ENCODE measurements at places on chromosomes 3 and 15.

DNA sequence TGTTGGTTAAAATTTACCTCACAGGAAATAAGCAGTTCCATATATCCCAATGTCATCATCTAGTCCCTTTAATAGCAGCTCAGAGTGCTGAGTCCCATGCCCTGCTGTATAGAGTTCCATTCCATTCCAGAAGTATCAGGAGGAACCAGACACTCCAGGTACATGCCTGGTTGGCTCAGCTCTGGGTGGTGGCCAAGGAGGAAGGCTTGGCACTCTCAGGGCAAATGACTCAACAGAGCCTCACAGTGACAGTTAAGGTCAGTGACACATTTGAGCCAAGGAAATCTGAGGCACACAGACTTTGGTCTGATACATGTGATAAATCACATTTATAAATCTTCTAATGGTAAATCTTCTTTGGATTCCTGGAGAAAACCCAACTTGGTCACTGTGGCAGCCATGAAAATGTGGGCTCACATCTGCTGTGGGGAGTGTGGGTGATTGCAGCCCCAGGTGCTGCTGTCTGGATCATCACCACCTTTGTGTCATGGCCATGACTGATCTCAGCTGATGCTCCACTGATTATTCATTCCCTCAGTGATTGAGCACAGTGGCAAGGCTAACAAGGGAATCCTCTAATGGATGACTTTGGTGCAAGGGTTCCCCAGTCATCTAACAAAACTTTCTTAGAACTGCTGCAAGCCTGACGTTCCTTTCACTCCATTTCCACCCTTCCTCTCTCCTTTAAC is 9.3 kb downstream of the HHLA2 start:
- DNase-seq = no peak

DNA sequence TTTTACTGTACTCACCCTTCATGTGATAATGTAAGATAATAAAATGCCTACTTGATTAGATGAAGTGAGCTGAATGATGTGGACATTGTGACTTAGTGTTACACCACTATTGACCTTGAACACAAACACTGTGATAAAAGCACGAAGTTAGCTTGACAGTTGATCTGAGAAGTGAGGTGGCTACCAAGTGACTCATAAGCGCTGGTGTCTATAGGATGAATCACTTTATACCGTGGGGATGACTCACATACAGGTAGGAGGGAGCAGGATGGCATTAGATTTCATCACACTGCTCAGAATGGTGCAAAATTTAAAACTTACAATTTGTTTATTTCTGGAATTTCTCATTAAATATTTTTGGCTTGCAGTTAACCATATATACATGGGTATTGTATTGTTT is 174.7 kb upstream of the CNTN3 start:
- DNase-seq = no peak

DNA sequence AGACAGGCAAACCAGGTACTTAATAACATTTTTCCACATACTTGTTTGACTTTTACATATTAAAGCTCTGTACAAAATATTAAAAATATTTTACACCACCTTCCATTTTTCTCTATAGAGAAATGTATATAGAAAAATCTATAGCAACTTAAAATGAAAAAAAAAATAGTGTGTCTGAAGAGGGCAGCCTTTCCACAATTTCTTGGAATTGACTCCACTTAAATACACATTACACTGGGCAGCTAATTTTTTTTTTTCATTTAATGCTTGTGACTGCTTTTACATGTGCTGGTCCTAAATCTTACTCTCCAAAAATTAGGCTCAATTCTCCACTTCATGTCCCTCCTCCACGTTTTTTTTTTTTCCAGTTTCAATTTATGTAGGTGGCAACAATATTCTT is 427.0 kb upstream of the RBMS3 start:
- DNase-seq = no peak

DNA sequence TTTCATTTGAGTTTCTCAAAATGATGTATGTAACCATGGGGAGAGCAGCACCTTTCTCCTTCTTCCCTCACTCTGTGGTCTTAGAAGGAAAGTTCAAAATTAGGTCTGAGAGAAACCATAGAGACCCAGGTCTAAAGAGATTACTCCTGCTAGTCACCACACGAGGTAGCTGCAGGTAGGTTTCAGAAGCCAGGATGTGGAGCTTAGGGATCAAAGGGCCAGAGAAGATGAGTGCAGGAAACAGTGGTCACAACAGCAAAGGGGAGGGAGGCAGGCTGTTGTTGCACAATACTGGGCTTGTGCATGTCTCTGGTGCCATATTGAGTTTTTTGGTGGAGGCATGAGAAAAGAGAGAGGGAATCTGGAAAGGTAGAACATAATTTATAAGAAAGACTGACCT is 583.6 kb downstream of the AGBL1 start:
- no peak for DNase-seq

- DNase-seq = no peak
These were observed 14.3 kb downstream of the KLHL25 start for GRCh38 chr15:85780225-85780985.

DNA sequence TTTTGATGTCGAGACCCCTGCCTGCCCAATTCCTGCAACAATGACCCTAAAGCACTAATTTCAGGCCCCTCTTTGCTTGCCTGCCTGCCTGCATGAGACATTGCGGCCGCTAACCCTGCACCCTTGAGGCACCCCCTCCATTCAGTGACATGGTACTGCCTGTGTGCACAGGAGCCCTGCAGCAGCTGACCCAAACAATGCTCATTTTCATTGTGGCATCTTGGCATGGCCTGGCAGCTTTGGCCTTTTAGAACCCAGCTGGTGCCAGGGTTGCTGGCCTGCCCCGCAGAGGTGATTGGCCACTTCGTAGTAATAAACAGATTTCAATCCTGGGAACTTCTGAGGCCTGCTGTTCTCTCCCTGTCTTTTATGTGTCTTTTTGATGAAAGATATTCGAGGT is 33.8 kb downstream of the SLCO3A1 start:
- DNase-seq = no peak

- DNase-seq = no peak
These were observed 34.4 kb upstream of the TRH start for GRCh38 chr3:129940086-129940485.

GRCh38 chr3:137987723-137988122 is 22.2 kb upstream of the CLDN18 start:
- DNase-seq = no peak

DNA sequence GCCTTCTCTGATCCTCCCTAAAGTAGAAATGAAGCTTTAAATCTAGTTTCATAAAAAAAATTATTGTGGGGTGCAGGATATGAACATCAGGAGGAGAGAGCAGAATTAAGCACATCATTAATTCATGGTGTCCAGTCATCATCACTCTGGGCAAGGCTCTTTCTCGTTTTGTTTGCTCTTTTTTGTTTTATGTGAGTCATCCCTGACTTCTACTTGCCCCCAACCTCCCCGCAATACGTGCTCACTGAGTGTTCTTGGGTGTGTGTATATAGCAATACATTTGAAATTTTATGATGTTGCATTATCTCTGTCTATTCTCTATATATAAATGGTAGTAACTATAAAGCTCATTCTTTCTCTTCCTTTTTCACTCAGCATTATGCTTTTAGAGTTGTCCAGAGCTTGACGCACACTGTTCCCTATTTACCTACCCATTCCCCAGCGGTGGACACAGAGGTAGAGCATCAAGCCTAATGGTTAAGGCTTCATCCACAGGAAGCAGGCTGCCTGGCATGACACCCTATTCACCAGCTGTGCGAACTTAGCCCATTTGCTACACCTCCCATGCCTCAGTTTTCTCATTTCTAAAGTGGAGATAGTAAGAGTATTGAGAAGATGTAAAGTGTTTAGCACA is 72.3 kb downstream of the CD200R1L start:
- no peak for DNase-seq

GRCh38 chr15:25799906-25800700 is 63.0 kb downstream of the ATP10A start:
- DNase-seq = no peak

DNA sequence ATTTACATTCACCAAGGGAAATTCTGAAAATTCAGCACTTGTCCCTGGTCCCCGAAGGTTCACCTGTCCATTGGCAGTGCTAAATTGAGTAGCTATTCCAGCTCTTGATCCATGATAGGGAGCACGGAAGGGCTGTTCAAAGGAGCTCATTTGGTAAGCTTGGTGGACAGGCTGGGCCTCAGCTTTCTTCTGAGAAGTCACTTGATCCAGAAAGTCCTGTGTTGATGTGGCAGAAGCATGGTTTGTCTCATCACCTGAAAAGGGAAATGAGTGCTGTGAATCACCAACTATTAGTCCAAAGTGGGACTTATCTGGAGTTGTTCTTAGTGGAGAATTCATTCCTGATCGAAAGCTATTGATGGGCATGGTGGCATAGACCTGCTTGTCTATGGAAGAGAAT is 19.9 kb upstream of the SLC12A8 start:
- DNase-seq = no peak

DNA sequence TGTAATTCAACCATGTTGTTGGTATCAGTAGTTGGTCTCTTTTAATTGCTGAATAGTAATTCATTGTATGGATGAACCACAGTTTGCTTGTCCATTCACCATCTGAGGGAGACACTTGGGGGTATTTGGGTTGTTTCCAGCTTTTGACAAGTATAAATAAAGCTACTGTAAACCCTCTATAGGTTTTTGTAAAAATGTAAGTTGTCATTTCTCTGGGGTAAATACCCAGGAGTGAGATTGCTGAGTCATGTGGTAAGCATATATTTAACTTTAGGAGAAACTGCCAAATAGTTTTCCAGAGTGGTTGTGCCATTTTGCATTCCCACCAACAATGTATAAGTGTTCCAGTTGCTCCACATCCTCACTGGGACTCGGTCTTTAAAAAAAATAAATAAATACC is 15.4 kb upstream of the LHFPL4 start:
- no peak for DNase-seq

GRCh38 chr15:88341006-88341405 is 84.5 kb upstream of the NTRK3 start:
- DNase-seq = no peak

DNA sequence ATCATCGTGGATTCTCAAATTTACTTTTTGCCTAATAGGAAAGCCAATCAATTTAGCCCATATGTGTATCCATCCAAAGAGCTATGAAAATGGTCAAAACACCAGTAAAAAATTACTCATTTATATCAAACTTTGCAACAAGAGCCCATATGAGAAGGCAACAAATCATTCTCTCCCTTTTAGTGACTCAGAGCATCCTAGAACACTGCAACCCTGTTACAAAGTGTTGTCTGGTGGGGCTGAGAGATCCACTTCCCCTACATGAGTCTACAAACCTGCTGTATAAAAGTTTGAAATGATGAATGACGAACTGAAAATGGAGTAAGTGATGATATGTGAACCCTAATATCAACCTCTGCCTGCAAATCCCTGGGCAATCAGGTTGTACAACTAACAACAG is 23.3 kb downstream of the PDZRN3 start:
- no peak for DNase-seq

- DNase-seq = no peak
These were observed 1046.4 kb downstream of the NTRK3 start for GRCh38 chr15:87209891-87210689.

- DNase-seq = no peak
These were observed 1.3 kb downstream of the SMC4 start for GRCh38 chr3:160400702-160401150.

GRCh38 chr3:24237971-24238706 is 256.5 kb downstream of the THRB start:
- DNase-seq = no peak

GRCh38 chr15:95972041-95972553 is 358.4 kb upstream of the NR2F2 start:
- DNase-seq = no peak

DNA sequence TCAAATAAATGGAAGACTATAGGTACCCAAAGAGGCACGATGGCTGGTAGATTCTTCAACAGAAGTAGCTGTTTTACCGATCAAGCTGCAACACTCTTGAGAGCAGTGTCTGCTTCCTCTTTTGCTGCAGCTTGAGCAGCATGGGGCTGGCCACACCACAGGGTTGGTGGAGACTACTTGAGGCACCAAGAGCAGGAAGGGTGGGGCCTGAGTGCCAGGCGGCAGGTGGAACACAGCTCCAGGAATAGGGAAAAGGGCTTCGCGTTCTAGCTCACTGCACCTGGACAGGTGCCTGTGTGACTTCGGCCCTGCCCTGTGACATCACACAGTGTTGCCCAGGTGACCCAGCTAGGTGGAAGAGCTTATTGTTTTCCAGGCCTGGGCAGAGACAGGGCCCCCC is at the start of gene CCDC33:
TSS of gene CCDC33 (plus strand) at position 365 of the 400 bp plus-strand sequence. CDS start 394 bp downstream, outside the sequence.
- no peak for DNase-seq

DNA sequence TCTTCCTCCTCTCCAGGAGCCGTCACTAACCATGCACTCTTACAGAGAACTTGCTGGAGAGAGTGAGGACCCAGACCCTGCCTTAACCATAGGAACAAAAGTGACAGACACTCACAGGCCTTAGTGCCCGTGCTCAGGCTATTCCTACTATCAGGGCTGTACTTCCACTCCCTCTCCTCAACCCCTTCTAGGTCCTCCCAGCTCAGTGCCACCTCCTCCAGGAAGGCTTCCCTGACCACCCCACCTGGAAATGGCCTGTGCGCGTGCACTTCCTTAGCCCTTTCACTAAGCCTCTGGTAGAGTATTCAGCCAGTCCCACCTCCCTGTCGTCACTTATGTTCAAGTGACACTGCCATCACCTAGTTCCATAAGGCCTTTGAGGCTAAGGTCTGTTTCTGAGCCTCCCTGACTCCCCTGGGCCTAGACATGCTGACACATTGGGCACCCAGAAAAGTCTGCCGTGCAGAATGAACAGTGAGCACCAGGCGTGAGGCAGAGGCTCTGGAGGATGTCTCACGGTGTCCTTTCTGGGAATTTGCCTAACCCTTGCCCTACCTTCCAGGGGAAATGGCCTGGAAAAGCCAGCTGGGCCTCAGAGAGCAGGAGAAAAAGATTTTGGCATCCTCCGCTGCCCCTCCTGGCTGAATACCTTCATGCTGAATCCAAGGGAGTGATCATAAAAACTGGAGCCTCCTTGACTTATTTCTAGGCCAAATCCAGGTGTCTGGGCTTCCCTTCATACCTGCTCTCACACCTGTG is 108.6 kb upstream of the SMAD3 start:
- no peak for DNase-seq

- no peak for DNase-seq
These were observed 548.9 kb downstream of the PYDC2 start for GRCh38 chr3:192009903-192010302.

DNA sequence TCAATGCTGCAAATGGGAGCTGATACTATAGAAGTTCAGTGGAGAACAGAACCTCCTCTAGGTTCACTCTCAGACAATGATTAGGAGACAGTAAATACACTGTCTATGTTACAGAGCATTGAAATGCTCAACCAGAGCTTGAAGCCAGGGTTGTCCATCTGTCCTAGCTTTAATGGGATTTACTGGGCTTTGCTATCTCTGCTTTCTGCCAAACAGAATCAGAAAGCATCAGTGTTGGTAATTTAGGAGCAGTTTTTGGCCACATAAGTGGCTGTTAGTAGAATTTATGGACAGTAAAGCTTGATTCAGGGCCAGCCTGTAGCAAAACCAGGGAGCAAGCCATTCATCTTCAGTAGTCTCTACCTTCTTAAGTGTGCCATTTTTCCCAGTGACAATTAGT is 396.3 kb downstream of the LSAMP start:
- no peak for DNase-seq

DNA sequence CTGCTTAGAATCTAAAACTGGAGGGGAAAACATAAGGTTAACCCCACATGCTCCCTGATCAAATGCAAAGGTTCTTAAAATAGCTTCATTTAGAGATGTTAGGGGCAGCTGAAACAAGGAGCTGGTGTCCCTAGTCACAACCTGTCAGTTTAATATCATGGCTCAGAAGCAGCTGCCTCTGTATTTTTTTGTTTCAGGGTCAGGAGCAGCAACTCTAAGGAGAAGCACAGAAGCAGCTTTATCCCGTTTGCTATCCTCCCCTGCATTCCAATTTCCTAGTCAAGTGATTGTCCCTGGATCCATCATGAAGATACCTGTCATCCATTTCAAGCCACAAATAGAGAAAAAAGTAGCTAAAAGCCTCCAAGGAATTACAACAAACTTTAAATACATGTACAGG is 4.1 kb downstream of the FILIP1L start:
- no peak for DNase-seq
